ENCODE measurements at places on chromosomes 3 and 15. TPM values are rescaled to one million over a fixed set of nuclear protein-coding genes. Genes with fewer than 3 reads are reported as not detected.

Gene ATP13A5
- total RNA-seq = 0.41 TPM

Gene ALDH1L1
- 27.4 TPM for total RNA-seq

Gene TM4SF1
- 24.9 TPM for total RNA-seq

Gene C3orf70
- total RNA-seq = 15.1 TPM

Gene CP
- total RNA-seq = 11.6 TPM

Gene SOX14
- total RNA-seq = not detected

Gene GOLGA8Q
- 0.75 TPM for total RNA-seq

Gene SMAD6
- 12.8 TPM for total RNA-seq

Gene RYR3
- total RNA-seq = 0.84 TPM

Gene XCR1
- 0.20 TPM for total RNA-seq

Gene CKMT1A
- total RNA-seq = 215 TPM

Gene AGBL1
- total RNA-seq = 0.32 TPM

Gene KBTBD13
- not detected for total RNA-seq

Gene ARGFX
- total RNA-seq = not detected

Gene SLC2A2
- total RNA-seq = not detected

Gene GCSAM
- not detected for total RNA-seq

Gene OR5K1
- total RNA-seq = not detected
